ENCODE measurements at places on chromosomes 2 and 18. TPM values are rescaled to one million over a fixed set of nuclear protein-coding genes. Genes with fewer than 3 reads are reported as not detected.

- DNase-seq: no peak
Observed at GRCh38 chr2:65240657-65241056, 13.0 kb downstream of the ACTR2 start.

- DNase-seq: no peak
Observed at GRCh38 chr2:203656522-203657287, 49.7 kb upstream of the CD28 start.

ASTL gene
- polyA plus RNA-seq: not detected

DNA sequence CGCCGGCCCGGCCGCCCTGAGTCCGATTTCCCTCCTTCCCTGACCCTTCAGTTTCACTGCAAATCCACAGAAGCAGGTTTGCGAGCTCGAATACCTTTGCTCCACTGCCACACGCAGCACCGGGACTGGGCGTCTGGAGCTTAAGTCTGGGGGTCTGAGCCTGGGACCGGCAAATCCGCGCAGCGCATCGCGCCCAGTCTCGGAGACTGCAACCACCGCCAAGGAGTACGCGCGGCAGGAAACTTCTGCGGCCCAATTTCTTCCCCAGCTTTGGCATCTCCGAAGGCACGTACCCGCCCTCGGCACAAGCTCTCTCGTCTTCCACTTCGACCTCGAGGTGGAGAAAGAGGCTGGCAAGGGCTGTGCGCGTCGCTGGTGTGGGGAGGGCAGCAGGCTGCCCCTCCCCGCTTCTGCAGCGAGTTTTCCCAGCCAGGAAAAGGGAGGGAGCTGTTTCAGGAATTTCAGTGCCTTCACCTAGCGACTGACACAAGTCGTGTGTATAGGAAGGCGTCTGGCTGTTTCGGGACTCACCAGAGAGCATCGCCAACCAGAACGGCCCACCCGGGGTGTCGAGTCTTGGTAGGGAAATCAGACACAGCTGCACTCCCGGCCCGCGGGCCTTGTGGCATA, 4.6 kb downstream of the SIX2 start:
- no peak for DNase-seq

- no peak for DNase-seq
Observed at GRCh38 chr2:85522090-85522647, 16.8 kb upstream of the MAT2A start.

TMEM178A gene
- polyA plus RNA-seq: 86.8 TPM

DNA sequence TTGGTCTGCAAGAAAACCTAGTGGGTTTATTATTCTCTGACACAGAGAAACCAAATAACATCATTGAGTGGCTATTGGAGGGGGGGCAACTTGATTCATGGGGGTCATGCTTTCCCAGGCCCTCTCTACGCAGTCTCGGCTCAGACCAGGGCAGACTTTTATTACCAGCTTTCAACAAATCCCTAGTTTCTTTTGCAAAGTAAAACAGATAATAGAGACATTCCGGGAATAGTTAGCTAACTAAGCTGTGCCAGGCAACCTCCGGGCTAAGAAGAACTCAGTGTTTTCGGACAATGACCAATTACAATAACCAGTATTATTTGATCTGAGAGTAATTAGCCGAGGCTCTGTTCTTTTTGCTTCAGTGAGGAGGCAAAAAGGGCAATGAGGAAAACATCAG, 66.3 kb downstream of the CDK15 start:
- DNase-seq: no peak

SIX3 gene
- polyA plus RNA-seq: not detected

GRCh38 chr18:8741532-8741931, 36.2 kb downstream of the MTCL1 start:
- no peak for DNase-seq

DNA sequence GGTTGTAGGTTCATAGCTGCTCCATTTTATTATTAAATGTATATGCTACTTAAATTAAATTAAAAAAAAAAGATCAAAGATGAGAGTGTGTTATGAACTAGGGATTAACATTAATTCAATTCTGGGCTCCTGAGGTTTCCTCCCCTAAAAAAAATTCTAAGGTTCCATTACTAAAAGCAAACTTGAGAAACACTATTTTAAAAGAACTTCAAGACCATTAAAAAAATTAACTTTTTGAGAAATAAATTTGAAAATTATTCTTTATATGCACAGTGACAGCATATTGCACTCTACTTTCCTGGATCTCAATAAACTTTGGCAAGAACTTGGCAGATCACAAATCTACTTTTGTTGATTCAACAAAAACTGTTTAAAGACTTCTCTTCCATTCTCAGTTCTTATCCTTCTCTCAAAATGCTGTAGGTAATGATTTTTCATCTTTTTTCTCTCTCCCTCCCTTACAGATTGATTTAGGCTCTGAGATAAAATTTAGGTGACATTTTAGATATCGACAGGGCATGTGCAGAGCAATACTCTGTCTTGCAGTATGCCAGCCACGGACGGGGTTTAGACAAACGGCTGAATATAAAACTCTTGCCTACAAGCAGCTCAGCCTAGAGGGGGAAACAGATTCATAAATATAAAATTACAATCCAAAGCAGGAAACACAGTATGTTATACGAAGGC, 592 bp upstream of the MARS2 start:
- no peak for DNase-seq

- no peak for DNase-seq
Observed at GRCh38 chr2:235371018-235371417, 122.8 kb upstream of the AGAP1 start.

- DNase-seq: no peak
Observed at GRCh38 chr2:231687133-231687852, 21.0 kb upstream of the PTMA start.

DNA sequence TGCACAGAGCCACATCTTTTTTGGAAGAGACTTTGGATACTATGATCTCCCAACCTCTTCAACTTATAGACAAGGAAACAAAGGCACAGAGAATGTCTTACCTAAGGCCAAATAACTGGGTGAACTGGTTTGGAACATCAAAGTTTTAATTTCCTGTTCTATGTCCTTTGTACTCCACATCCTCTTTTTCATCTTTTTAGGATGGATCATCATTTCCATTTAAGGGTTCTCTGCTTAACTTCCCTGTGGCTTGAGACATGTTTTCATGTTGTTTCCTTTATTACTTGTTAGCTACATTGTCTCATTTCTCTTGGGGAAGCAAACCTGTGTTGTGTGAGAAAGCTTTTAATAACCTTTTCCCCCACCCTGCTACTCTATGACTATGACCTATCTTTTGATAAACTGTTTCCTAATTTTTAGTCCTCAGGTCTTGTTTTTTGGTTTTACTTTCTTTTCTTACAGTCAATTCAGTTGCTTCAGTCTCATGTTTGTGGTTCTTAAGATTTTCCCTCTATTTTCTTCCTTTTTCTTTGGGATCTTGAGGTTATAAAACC, 22.5 kb upstream of the RMND5A start:
- no peak for DNase-seq

GRCh38 chr2:226835420-226835795, 446 bp upstream of the RHBDD1 start:
- DNase-seq: no peak

TM4SF20 gene
- polyA plus RNA-seq: 0.13 TPM

ARHGEF4 gene
- polyA plus RNA-seq: 8.0 TPM

KRTCAP3 gene
- polyA plus RNA-seq: 8.5 TPM

GRCh38 chr2:760001-760400, 82.8 kb upstream of the TMEM18 start:
- DNase-seq: no peak

DNA sequence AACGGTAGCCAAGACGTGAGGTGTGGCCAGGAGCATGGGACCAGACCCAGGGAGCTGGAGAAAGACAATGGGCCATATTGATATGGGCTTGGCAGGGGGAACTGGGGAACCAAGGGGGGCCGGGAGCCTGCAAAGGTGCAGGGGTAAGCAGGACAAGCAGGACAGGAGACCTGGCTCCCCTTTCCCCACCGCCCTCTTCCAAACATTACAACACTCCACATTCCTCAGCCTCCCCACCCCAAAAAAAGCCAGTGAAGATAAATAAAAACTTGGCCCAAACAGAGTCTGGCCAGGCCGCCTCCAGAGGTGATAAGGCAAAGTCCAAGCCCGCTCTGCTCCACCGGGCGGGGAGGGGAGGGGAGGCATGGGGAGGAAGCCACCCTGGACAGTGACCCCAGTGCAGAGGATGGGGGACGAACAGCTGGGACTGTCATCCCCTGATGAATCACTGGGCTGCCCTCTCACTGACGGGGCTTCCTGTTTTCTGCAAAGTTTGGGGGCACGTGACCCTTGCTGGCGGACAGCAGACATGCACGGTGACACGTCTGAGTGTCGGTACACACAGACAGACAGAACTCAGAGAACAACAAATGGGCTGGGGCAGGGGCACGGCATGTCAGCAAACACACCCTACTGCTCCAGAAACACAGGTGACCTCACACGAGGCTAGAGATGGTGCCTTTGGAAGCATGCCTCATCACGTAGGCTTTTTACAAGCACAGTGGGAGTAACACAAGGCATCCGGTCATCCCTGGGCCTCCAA, 100.2 kb downstream of the TNS1 start:
- peak; percentile 46 for DNase-seq

GRHL1 gene
- polyA plus RNA-seq: 5.0 TPM

IL1RN gene
- polyA plus RNA-seq: 0.90 TPM

DNA sequence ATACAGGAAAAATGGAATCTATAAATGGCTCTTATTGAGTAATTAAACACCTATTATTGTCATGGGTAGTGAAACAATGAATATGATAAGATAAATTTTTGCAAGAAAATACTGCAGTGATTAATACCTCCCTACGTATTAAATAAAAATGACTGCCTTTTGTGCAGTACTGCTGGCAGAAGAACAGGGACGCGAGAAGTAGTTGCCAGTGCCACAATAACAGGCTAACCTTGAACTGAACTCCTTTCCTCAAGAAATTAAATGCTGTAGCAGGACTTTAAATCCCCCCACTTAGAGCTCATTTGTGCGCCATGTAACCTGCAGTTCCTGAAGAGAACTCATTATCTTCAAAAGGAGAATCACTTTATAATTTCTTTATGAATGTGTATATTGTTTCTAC, 24.6 kb downstream of the FIGN start:
- no peak for DNase-seq

DNA sequence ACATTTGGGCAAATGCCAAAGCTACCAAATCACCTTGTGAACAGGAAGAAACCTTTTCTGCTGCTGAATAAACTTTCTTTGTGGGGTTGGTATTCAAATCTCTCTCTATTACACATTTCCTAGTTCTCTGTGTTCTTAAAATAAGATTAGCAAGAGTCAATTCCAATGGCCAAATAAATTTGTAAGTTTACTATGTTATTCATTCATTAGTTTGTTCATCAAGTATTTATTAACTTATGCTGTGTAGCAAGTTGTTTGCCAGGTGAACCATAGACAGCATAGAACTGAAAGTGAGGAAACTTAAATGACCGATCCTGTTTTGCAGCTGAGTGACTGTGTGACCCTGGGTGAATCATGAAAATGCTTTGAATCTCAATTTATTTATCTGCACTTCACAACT, 37.7 kb upstream of the FSHR start:
- no peak for DNase-seq

DNA sequence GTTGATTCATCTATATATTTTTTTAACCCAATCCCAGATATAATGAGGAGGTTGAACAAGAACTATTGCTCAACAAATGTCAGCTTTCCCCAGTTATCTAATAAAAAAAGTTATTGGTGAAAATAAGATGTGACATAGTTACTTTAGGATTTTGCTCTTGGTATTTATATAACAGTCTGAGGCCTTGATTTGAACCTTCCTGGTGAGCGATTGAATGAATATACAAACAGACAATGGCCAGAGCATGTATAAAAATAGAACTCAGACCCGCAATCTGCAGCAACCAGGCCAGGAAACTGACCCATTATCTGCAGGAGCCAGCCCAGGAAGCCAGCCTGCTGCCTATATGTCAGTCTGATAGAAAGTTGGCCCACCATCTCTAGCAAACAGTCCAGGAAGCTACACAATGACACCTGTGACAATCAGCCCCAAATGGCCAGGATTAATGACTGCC, 81.6 kb downstream of the HS6ST1 start:
- no peak for DNase-seq

CNTNAP5 gene
- 0.19 TPM for polyA plus RNA-seq

TSHZ1 gene
- 35.3 TPM for polyA plus RNA-seq

DNA sequence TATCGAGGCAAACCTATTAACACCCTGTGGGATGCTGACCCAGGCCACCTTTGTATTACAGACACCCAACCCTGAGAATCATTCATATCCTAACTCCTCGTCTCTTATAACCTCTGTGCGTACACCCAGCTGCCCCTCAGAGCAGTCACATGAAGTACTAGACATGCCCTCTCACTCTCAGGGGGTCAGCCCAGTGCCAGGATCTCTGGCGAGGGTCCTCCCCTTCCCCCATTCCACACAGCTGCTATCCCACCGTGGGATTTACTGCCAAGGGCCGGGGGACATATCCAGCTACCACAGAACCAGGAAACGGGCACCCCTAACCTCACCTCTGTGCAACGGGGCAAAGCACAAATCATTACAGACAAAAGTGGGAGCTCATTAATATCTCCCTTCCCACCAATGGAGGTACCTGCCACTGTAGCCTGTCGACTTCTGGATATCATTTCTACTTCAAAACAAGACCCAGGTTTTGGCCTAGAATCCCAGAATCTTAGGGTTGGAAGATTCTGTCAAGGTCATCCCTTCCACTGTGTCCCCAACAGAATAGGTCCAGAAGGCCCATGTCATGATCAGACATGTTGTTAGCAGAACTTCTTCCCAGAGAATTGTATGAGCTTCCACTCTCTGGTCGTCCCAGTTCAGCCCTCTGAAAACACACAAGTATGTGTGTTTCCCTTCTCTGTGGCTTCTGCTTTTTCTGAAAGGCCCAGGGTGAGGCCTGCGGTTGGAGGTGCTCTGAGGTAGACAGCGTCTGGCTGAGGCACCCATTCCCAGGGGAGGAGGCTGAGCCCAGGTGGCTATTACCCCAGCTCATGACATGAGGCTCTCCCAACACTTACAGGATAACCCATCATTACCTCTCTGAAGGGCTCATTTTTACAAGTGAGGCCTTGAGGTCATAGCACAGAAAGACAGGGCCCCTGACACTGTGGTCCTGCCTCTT, 1.7 kb downstream of the TMBIM1 start:
- DNase-seq: no peak

DNA sequence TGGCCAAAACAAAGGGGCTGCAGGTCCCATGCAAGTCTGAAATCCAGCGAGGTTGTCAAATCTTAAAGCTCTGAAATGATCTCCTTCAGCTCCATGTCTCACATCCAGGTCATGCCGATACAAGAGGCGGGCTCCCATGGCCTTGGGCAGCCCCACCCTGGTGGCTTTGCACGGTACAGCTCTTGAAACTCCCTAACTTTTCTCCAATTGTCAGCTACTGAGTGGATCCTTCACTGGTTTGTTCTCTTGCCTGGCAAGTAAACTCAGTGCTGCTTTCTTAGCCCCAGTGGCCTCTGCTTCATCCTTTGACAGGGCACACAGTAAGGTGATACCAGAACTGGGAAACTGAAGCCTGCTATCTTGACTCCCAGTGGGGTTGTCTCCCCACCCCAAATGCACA, 26.3 kb downstream of the SERPINB13 start:
- DNase-seq: no peak

GRCh38 chr2:109508556-109508955, 105.2 kb downstream of the SEPTIN10 start:
- DNase-seq: no peak

GRCh38 chr18:7467708-7468466, 99.2 kb upstream of the PTPRM start:
- no peak for DNase-seq

FBLN7 gene
- polyA plus RNA-seq: 11.0 TPM

VWC2L gene
- polyA plus RNA-seq: 0.10 TPM

RGPD4 gene
- 0.06 TPM for polyA plus RNA-seq

CDCA7 gene
- polyA plus RNA-seq: 40.0 TPM

GRCh38 chr2:36812196-36812595, 115.7 kb downstream of the VIT start:
- DNase-seq: no peak

TANC1 gene
- polyA plus RNA-seq: 58.0 TPM

All from right renal pelvis (tissue), 4 donors.